ENCODE measurements at places on chromosomes 11 and 22. TPM values are rescaled to one million over a fixed set of nuclear protein-coding genes. Genes with fewer than 3 reads are reported as not detected.
A peak's percentile ranks its signal among the peaks of the same experiment; 100 is the strongest.

DNA sequence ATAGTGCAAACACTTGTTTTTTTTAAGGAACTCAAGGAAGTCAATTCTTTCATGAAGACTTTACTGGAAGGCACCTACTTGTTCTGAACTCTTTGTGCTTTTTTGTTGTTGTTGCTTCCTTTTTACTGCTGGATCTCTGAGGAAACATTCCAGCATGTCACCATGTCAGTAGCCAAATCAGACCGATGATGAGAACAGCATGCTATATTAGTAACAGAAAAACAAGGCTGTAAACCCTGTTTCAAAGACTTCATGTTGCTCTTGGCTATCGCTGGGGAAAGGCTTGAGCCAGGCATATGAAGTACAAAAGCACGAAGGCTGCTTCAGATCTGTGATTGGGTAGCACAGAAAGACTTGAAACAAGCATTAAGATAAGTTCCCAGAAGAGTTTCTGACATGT lies 125.6 kb upstream of the SLC5A12 start:
- H3K4me3 ChIP-seq: no peak overlapping the region
- no peaks in the 10 kb centered on the region for H3K27me3 ChIP-seq
- no peaks in the 10 kb centered on the region for H3K4me1 ChIP-seq
- H3K27ac ChIP-seq: no peak overlapping the region
- no peak for DNase-seq

- H3K27ac ChIP-seq: no peak overlapping the region
- H3K4me3 ChIP-seq: peak overlapping the region; percentile 74
- peaks cover 47% of the 10 kb centered on the region for H3K4me1 ChIP-seq
- H3K36me3 ChIP-seq: peaks cover 8% of the 10 kb centered on the region
- DNase-seq: no peak
Observed at GRCh38 chr11:1870721-1871466, 18.0 kb downstream of the LSP1 start.

DNA sequence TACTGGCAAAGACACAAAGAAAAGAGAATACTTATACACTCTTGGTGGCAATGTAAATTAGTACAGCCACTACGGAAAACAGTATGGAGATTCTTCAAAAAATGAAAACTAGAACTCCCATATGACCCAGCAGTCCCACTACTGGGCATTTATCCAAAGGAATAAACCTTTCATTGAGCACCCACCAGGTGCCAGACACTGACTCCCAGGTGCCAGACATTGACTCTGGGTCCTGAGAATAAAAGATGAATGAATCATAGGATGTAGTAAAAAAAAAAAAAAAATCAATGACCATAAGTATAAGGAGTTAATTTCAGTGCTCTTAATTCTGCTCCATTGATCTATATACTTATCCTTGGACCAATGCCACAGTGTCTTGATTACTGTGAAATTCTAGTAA lies 28.2 kb downstream of the HEPHL1 start:
- no peak overlapping the region for H3K4me3 ChIP-seq
- no peaks in the 10 kb centered on the region for H3K4me1 ChIP-seq
- H3K27me3 ChIP-seq: no peaks in the 10 kb centered on the region
- no peaks in the 10 kb centered on the region for H3K36me3 ChIP-seq

DNA sequence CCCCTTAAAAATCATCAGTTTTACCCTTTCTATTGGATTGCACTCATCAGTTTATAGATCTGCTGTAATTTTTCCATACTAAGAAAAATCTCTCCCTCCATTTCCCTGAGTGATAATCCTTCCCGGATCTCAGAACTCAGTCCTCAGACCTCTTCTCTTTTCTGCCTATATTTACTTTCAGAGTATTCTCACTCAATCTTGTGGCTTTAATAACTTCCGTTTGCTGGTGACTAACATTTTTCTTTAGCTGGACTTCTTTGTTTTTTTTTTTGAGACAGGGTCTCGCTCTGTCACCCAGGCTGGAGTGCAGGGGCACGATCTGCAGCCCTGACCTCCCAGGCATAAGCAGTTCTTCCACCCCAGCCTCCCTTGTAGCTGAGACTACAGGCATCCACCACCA lies 10.4 kb downstream of the ATXN10 start:
- peaks cover 21% of the 10 kb centered on the region for H3K4me1 ChIP-seq
- no peak overlapping the region for H3K4me3 ChIP-seq
- H3K27ac ChIP-seq: no peak overlapping the region

- H3K27me3 ChIP-seq: no peaks in the 10 kb centered on the region
- H3K4me3 ChIP-seq: no peak overlapping the region
- H3K36me3 ChIP-seq: peaks cover 26% of the 10 kb centered on the region
Observed at GRCh38 chr11:3738241-3738640, 59.1 kb downstream of the NUP98 start.

GRCh38 chr11:94519478-94520084 lies 7.3 kb downstream of the C11orf97 start:
- no peaks in the 10 kb centered on the region for H3K36me3 ChIP-seq
- H3K27ac ChIP-seq: no peak overlapping the region
- DNase-seq: peak; percentile 15
- H3K4me1 ChIP-seq: no peaks in the 10 kb centered on the region

DNA sequence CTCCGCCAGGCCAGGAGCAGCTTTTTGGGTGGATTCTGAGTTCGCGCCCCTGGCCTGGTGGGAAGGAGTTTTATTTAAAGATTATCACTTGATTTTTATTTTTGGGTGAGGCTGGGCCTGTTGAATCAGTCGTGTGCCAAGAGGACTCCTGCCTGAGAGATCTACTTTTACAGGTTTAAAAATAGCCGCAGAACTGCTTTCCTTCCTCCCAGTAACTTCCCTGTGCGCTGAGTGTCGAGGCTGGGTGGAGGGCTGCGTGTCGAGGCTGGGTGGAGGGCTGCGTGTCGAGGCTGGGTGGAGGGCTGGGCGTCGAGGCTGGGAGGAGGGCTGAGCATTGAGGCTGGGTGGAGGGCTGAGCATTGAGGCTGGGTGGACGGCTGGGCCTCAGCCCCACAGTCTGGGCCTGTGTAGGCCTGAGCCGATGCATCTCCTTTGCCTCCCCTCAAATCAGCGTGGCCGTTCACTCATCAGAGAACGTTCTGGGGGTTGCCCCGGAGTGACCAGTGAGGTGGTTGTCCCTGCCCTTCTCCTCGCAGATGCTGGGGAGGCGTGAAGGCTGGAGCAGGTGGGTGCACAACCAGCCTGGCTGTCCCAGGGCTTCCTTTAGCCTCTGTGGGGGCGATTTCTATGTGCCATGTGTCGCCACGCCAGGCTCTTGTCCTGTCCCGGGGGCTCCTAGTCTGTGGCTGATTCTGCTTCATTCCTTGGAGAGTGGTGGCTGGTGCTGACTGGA lies 30.1 kb downstream of the GRAMD4 start:
- H3K27ac ChIP-seq: peak overlapping the region; percentile 19
- peaks cover 69% of the 10 kb centered on the region for H3K4me1 ChIP-seq
- H3K36me3 ChIP-seq: no peaks in the 10 kb centered on the region

GRCh38 chr11:110431674-110432073 lies 1.9 kb downstream of the FDX1 start:
- peak overlapping the region; percentile 40 for H3K27ac ChIP-seq
- DNase-seq: no peak

DNA sequence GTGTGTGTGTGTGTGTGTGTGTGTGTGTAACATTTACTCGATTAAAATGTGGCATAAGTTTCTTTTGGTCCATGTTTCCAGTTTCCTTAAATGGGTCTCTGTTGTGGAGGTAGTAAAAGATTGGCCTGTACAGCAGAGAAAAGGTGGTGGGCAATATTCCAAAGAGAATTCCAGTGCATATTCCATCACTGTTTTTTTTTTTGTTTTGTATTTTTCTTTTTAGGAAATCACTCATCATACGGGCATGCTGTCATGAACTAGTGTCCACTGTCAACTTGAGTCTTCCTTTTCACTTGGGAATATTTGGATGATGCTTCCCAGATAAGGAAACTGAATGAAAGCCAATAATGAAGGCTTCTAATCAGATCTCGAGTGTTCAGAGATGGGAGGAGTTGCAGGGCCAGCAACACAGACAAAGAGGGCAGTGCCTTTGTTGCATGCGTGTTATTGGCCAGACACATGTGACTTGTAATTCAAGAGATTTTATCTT lies 95.2 kb upstream of the PDGFD start:
- DNase-seq: no peak
- H3K27me3 ChIP-seq: peaks cover 5% of the 10 kb centered on the region
- no peak overlapping the region for H3K27ac ChIP-seq
- H3K4me3 ChIP-seq: no peak overlapping the region

- peaks cover 16% of the 10 kb centered on the region for H3K27me3 ChIP-seq
- H3K4me3 ChIP-seq: no peak overlapping the region
- H3K36me3 ChIP-seq: no peaks in the 10 kb centered on the region
Observed at GRCh38 chr11:3095712-3096361, 38.6 kb upstream of the CARS1 start.

Gene ACRV1
- polyA plus RNA-seq: not detected

Gene TBCEL
- polyA plus RNA-seq: 2.0 TPM

All from naive B cell (primary cell).